ENCODE measurements at places on chromosomes 1 and 21. TPM values are rescaled to one million over a fixed set of nuclear protein-coding genes. Genes with fewer than 3 reads are reported as not detected.

SUSD4 gene
- total RNA-seq, result under 0.01 TPM

CFAP107 gene
- total RNA-seq, result not detected

KRTAP7-1 gene
- total RNA-seq, result not detected

LRRC38 gene
- 0.28 TPM for total RNA-seq

GJA9 gene
- not detected for total RNA-seq
